ENCODE measurements at places on chromosomes 13 and 19.
A peak's percentile ranks its signal among the peaks of the same experiment; 100 is the strongest.

GRCh38 chr19:30350692-30351663 is 21.2 kb upstream of the ZNF536 start:
- no peak for DNase-seq

- DNase-seq: no peak
Measured at GRCh38 chr19:39135701-39136100, 10.1 kb downstream of the PAK4 start.

DNA sequence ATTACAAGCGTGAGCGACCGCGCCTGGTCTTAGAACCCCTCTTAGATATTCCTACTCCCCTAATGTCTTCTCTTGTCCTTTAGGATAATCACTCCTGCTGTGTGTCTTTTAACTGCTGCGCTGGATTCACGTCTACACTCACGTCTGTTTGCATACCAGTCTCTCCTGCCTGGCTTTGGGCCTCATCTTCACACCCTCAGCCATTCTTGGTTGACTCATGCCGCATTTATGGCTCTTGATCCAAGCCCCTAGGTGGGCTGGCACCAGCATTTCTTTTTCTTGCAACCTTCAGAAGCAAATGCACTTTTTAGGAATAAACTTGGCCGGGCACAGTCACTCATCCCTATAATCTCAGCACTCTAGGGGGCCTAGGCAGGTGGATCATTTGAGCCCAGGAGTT is 22.7 kb downstream of the MYO9B start:
- DNase-seq: no peak

DNA sequence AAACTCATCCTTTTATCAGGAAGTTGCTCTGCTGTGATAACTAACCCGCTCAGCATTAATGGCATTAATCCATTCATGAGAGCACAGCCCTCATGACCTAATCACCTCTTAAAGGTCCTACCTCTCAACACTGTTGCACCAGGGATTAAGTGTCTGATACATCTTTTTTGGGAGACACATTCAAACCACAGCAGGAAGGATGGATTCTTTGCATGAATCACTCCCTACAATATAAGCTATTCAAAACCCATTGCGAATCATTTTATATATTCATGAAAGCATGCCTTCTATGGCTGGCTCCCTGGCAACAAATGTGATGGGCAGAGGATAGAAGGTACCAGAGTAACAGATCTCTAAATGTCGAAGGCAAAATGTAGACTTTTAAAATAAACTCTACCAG is 27.6 kb downstream of the ARL11 start:
- DNase-seq: no peak

DNA sequence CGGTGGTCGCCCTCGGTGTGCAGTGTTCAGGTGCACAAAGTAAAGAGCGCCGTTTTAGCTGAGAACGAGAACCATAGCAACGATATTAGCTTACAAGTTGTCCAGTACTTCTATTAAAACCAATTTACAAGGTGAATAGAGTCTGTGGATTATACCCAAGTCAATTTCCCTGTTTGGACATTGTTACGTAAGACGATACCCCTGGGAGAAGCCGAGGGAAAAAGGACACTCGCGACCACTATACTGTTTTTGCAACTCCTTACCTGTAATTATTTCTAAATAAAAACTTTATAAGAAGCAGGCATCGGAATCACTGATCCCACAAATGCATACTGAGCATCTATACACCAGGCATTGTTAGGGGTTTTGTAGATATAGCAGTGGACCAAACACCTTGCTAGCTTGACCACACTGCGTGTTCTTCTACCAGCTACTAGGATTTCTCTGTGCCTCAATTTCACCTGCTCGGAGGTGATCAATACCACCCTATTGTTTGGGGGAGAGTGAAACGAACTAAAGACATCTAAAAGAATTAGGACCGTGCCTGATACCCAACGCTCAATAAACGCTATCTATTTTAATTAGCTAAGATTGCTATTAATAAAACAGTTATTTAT is 488 bp upstream of the EEF2 start:
- DNase-seq: peak; percentile 5

All from nephron progenitor cell (in vitro differentiated cells).